ENCODE measurements at places on chromosomes 1 and 21.

DNA sequence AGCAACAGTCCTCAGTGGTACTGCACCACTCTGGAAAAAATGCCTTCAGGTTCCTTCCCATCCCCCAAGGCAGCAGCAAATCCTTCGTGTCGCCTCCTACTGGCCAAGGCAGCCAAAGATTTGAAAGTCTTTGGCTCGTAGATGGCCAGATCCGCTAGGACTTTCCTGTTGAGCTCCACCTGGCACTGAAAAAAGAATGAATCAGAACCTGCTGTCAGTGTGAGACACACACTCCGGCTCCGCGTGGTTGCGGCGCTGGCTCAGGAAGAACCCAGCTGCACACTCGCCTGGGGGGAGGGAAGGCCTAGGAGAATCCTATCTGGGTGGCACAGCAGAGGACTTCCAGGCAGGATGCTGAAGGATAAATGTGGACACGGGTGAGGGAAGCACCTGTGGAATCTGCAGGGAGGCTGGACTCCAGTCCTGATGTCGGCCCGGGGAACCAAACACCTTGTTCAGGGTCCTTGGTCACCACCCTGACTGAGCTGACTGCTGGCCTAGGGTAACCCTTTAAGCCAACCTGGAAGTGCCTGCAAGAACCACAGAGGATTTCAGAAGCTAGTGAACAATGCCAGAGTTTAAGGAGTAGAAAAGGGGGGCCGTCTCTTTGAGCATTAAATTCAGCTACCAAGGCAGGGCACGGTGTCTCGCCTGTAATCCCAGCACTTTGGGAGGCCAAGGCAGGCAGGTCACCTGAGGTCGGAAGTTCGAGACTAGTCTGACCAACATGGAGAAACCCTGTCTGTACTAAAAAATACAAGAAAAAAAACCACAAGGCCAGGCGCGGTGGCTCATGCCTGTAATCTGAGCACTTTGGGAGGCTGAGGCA is 3.2 kb upstream of the CCNL2 start:
- peak; percentile 48 for DNase-seq

DNA sequence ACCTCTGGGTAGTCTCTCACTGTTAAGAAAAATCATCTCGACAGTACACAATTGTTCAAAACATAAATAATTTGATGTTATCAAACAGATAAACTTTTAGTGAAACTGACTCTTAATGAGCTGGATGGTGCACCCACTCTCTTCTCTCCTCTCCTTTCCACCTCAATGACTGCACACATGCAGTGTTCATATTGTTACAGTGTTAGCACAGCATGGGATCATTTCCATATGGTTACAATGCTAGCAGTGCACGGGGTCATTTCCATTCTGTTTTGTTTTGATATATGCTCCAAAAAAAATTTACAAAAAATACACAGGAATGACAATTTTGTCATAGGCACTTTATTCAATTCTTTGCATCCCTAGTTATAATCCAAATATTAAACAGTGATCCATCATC is 26.4 kb upstream of the RNF187 start:
- DNase-seq, result no peak

DNA sequence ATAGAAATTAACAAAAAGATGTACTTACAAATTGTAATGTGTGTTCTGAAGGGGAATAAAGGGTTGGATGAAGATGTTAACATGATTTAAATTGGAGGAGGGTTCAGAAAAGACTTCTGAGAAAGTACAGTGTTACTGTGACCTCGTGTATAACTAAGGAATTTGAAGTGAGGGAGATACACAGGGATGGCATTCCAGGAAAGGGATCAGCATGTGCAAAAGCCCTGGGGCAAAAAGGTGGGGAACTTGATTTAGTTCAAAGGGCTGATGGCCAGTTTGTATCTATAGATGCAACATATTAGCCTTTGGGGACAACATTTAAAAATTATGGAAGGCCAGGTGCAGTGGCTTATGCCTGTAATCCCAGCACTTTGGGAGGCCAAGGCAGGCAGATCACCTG is 33.3 kb upstream of the DEGS1 start:
- DNase-seq, result no peak

GRCh38 chr1:91584878-91585277 is 84.2 kb downstream of the CDC7 start:
- DNase-seq, result no peak

DNA sequence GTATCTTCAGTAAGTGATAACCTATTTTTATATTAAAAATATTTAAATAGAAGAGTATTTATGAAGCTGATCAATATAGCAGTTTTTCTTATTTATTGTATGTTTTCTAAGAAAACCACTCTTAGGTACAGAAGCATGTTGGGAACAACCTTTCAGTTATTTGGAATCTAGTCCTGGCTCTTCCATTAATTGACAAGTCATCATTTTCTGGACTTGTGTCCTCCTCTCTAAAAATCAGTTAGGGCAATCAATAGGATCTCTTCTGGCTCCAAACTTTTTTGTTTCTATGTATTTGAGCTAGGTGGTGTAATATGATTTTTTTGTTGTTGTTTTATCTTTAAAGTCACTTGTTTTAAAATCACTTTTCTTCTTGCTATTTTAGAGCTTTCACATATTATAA is 57.0 kb downstream of the ABCD3 start:
- no peak for DNase-seq

GRCh38 chr1:2442661-2443060 is 30.3 kb upstream of the PEX10 start:
- no peak for DNase-seq

GRCh38 chr1:4762146-4762545 is 107.7 kb downstream of the AJAP1 start:
- no peak for DNase-seq

DNA sequence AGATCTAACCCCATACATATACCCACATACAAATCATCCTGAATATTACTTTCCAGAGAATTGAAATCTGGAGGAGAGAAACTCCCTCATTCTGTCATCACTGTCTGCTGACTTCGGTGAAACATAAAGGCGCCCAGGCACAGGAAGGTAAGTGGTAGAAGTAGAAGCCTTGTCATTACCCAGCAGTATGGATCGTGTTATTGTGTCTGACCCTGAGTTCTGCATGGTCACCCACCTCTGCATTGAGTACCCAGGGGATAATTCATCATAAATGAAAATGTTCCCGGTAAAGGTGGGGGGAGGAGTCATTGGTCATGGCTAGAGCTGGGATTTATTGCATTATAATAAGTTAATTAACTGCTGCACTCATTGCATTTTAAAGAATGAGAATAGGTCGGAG is 342.6 kb upstream of the PKN2 start:
- no peak for DNase-seq

DNA sequence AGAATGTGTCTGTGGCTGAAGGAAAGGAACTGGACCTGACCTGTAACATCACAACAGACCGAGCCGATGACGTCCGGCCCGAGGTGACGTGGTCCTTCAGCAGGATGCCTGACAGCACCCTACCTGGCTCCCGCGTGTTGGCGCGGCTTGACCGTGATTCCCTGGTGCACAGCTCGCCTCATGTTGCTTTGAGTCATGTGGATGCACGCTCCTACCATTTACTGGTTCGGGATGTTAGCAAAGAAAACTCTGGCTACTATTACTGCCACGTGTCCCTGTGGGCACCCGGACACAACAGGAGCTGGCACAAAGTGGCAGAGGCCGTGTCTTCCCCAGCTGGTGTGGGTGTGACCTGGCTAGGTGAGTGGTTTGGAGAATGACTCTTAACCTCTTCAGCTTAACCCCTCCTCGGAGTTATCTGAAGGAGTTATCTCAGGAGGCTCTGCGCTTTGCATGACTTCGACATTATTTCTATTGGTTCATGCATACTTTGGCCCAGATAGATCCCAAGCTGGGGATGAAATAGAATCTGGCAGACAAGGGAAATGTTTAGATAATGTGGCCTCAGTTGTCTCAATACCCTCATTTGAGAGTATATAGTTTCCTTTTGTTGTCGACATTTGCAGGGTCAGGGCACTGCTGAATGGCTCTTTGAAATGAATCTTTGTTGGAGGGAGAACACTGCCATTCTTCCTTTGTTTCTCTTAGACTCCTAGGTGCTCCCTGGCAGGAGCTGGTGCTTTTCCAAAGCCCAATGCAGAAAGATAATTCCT is 39.7 kb downstream of the PTGFRN start:
- no peak for DNase-seq

GRCh38 chr1:66302184-66302742 is 231.7 kb upstream of the SGIP1 start:
- DNase-seq, result no peak

- no peak for DNase-seq
Observed at GRCh38 chr1:165116732-165117131, 239.8 kb downstream of the LMX1A start.

Data from activated CD8-positive, alpha-beta T cell treated with anti-CD3 and anti-CD28 coated beads, Interleukin-2, amount 10 ng/mL, durations not matched to agents 7 days and 5 days (primary cell).